NCI-H345 (cell line): ENCODE measurements at places on chromosomes 7 and 10.

DNA sequence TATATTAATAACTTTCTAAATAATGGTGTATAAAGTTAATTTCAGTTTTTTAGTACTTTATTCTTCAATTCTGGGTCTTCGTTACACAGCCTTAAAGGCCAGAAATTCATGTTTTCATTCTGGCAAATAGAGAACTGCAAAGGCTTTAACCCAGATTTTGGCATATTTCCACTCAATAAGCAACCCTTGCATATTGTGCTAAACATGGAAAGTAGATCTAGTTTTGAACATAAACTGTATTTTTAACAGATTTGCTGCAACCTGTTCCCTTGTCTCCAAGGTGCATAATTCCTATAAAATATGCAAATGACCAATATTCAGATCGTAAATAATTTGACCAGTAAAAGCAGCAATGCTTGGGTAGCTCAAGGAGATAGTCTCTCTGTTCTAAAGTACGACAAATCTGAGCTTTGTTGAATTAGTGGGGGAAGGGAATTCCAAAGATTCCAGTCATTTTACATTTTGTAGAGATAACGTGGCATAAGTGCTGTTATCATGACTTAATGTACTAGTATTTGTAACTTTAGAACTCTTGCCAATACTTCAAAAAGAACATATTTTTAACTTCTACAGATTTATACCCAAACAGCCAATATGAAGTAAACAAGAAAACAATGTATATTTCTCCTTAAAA, 46.4 kb upstream of the RSBN1L start:
- DNase-seq, result no peak

DNA sequence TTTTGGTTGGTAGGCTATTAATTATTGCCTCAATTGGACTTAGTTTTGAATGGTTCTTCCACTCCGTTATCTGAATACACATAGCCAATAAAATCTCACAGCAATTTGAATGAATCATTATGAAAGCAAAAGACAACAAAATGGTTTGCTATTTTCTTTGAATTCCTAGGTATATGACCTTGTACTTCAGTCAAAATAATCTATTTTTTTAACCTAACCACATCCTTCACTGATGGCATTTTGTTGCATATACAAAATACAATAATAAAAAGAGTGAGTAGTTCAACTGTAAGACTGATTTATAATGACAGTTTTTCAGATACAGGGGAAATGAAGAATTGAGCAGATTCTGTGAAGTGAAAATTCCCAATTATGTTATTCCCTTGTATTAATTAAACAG, 433.1 kb downstream of the HTR7 start:
- no peak for DNase-seq

GRCh38 chr7:142606081-142606480, 143.2 kb upstream of the PRSS1 start:
- DNase-seq, result no peak

GRCh38 chr7:151439855-151440798, at the start of gene CRYGN:
Gene CRYGN (minus strand): TSS chr7:151440141. CDS start chr7:151439917, 224 bp downstream.
- no peak for DNase-seq

DNA sequence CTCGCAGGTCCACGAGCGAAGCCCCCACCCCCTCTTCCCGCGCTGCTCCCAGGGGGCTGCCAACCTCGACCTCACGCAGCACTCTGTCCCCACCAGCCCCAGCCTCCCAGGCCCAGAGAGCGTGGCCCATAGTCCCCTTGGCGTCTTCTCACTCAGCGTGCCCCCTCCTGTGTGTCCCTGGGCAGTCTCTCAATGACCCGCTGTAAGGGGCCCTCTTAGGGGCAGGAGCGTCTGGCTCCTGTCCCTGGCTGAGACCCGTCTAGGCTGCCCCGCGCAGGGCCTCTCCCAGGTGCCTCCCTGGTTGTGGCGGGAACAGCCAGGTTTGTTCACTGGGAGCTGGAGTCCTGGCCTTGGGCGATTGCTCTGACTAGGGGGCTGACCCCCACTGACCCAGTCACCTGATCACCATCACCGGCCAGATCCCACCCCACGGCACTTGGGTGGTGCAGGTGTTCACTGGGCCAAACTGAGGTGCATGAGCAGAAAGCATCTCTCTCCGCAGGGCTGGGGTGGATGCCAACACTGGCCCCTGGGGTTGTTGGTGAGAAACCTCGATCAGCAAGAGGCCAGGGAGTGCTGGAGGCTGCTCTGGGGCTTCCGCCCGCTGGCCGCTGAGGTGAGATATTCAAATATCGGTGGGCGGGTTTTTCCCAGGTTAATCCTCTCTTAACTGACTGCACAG, 12.6 kb upstream of the WDFY4 start:
- DNase-seq, result no peak

DNA sequence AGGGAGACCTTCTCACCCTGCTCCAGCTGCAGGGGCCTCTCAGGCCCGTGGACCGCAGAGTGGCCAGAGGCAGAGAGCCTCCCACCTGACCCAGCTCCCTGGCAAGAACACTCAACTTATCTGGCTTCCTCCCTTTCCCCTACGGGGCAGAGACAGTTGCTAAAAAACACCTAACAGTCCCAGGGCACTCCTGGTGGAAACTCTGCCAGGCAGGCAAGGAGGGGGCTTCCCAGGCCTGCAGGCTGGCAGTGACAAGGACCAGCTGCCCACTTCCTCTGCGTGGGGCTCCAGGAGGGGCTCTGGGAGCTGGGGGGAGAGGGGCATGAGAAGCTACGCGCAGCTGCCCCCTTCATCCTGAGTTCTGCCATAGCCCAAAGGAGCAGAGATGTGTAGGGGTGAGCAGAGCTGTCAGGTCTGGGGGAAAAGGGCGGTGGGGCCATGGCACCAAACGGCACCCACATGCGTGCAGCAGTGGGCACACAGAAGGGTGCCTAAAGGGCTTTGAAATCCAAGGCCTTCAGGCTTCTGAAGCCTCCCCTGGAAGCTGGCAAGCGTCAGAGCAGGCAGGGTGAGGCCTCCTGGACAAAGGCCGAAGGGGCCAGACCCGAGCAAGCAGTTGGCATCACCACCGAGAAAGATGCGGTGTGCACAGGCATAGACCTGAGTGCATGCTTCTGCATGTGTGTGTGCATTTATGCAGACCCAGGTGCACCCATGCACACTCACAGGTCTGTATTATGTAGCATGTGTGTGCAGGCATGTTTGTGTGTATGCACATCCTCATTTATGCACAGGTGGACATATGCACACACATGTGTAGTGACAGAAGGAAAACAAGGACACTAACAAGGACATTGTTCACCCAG, 14.4 kb downstream of the SPOCK2 start:
- DNase-seq, result no peak

- peak; percentile 87 for DNase-seq
Measured at GRCh38 chr7:23470330-23471105, at the start of gene IGF2BP3. Gene IGF2BP3 (minus strand): TSS chr7:23470491. CDS start chr7:23470110, 381 bp downstream.
